Activated CD4-positive, alpha-beta T cell treated with anti-CD3 and anti-CD28 coated beads, Interleukin-2, amount 10 ng/mL, durations not matched to agents 24 days and 14 days (primary cell): ENCODE measurements at places on chromosomes 13 and 19. TPM values are rescaled to one million over a fixed set of nuclear protein-coding genes. Genes with fewer than 3 reads are reported as not detected.

GRCh38 chr13:50224534-50224933 lies 209.3 kb downstream of the KCNRG start:
- H3K27me3 ChIP-seq: peaks cover 38% of the 10 kb centered on the region
- peaks cover 49% of the 10 kb centered on the region for H3K4me1 ChIP-seq
- H3K36me3 ChIP-seq: no peaks in the 10 kb centered on the region
- no peak overlapping the region for H3K4me3 ChIP-seq

DNA sequence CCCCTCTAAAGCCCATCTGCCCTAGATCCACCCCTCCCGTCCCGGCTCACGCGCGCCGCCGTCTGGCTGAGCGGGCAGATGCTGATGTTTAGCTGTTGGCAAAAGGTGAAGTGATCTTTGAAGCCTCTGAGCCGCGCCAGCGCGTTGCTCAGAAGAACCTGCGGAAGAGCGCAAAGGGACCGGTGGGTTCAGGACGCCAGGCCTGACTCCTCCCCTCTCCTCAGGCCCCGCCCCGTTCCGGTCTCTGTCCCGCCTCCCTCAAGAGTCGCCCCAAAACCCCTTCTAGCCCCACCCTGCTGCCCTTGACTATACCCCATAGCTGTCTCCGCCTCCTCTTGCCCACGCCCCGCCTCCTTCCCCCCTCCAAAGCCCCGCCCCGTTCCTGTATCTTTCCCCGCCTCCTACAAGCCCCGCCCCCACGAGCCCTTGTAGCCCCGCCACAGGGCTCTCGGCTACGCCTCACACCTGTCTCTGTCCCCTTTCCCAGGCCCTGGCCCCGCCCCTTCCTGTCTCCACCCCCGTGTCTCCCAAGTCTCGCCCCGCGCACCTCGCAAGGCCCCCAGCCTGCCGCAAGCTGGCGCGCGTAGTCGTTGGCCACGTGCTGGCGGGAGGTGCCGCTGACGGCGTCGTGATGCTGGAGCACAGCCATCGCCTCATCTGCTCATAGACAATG lies 9.5 kb downstream of the MAN2B1 start:
- no peak overlapping the region for H3K27ac ChIP-seq
- no peaks in the 10 kb centered on the region for H3K27me3 ChIP-seq
- no peak overlapping the region for H3K4me3 ChIP-seq
- no peak for DNase-seq

- no peaks in the 10 kb centered on the region for H3K27me3 ChIP-seq
- peaks cover 2% of the 10 kb centered on the region for H3K36me3 ChIP-seq
- peaks cover 17% of the 10 kb centered on the region for H3K4me1 ChIP-seq
These were observed 14.8 kb downstream of the DIAPH3 start for GRCh38 chr13:60148918-60149317.

GRCh38 chr13:51549050-51549449 lies 35.2 kb upstream of the WDFY2 start:
- no peak overlapping the region for H3K27ac ChIP-seq
- peaks cover 6% of the 10 kb centered on the region for H3K4me1 ChIP-seq
- H3K27me3 ChIP-seq: peaks cover 2% of the 10 kb centered on the region

- no peak for DNase-seq
- H3K27me3 ChIP-seq: no peaks in the 10 kb centered on the region
- no peak overlapping the region for H3K27ac ChIP-seq
- no peaks in the 10 kb centered on the region for H3K4me1 ChIP-seq
These were observed 8.8 kb downstream of the RRAS start for GRCh38 chr19:49631014-49631588.

DNA sequence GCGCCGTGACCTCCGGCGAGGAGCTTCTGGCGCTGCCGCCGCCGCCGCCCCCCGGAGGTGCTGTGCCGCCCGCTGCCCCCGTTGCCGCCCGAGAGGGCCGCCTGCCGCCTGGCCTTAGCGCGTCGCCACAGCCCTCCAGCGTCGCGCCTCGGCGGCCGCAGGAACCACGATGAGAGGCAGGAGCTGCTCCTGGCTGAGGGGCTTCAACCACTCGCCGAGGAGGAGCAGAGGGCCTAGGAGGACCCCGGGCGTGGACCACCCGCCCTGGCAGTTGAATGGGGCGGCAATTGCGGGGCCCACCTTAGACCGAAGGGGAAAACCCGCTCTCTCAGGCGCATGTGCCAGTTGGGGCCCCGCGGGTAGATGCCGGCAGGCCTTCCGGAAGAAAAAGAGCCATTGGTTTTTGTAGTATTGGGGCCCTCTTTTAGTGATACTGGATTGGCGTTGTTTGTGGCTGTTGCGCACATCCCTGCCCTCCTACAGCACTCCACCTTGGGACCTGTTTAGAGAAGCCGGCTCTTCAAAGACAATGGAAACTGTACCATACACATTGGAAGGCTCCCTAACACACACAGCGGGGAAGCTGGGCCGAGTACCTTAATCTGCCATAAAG lies 4.8 kb downstream of the PDX1 start:
- peaks cover 12% of the 10 kb centered on the region for H3K4me1 ChIP-seq
- H3K4me3 ChIP-seq: no peak overlapping the region
- peaks cover 82% of the 10 kb centered on the region for H3K27me3 ChIP-seq
- DNase-seq: no peak
- H3K36me3 ChIP-seq: peaks cover 2% of the 10 kb centered on the region
- no peak overlapping the region for H3K27ac ChIP-seq

GRCh38 chr19:31332096-31332495 lies 17.1 kb downstream of the TSHZ3 start:
- H3K27me3 ChIP-seq: peaks cover 21% of the 10 kb centered on the region
- no peak for DNase-seq
- no peaks in the 10 kb centered on the region for H3K36me3 ChIP-seq
- no peak overlapping the region for H3K4me3 ChIP-seq
- no peak overlapping the region for H3K27ac ChIP-seq
- H3K4me1 ChIP-seq: no peaks in the 10 kb centered on the region

- DNase-seq: no peak
- no peaks in the 10 kb centered on the region for H3K36me3 ChIP-seq
- no peak overlapping the region for H3K27ac ChIP-seq
- H3K4me1 ChIP-seq: peaks cover 14% of the 10 kb centered on the region
- H3K27me3 ChIP-seq: no peaks in the 10 kb centered on the region
- no peak overlapping the region for H3K4me3 ChIP-seq
These were observed 64.0 kb downstream of the ATP11A start for GRCh38 chr13:112753833-112754232.

GRCh38 chr19:39645800-39646411 lies 9.8 kb upstream of the LGALS16 start:
- H3K27me3 ChIP-seq: peaks cover 23% of the 10 kb centered on the region
- no peaks in the 10 kb centered on the region for H3K4me1 ChIP-seq
- H3K36me3 ChIP-seq: no peaks in the 10 kb centered on the region
- H3K4me3 ChIP-seq: no peak overlapping the region

DNA sequence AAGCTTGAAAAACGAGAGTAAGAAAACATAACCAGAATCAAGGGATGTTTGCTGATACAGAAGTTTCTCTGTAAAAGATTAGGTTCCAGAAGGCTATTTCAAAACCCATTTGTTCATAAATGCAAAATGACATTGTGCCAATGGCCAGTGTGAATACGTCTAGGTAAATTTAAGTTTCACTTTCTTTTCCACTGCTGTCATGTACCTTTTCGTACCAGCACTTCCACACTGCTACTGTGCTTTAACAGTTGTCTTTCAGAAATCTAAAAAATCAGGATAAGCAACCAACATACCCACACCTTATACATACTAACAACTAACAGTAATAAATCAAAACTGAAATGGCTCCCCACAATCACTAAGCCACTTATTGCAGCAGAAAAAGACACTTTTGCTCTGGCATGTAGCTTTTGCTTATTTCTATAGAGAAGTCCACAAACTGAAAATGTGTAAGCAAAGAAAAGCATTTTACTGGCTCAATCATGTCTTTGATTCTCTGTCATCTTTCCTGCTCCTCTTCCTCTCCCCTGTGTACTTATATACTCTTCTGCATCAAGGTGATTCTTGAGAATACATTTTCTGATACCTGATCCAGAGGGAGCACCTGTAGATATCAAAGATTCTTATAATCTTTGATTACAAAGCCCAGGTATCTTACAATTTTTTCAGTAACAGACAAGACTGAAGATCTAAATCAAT lies 34.3 kb downstream of the ELF1 start:
- peaks cover 14% of the 10 kb centered on the region for H3K36me3 ChIP-seq
- peak overlapping the region; percentile 93 for H3K27ac ChIP-seq
- peak overlapping the region; percentile 86 for H3K4me3 ChIP-seq
- H3K4me1 ChIP-seq: peaks cover 51% of the 10 kb centered on the region
- peak; percentile 74 for DNase-seq

- H3K4me1 ChIP-seq: peaks cover 45% of the 10 kb centered on the region
- H3K27me3 ChIP-seq: no peaks in the 10 kb centered on the region
- peak overlapping the region; percentile 41 for H3K27ac ChIP-seq
- DNase-seq: no peak
- H3K4me3 ChIP-seq: no peak overlapping the region
- peaks cover 53% of the 10 kb centered on the region for H3K36me3 ChIP-seq
These were observed 22.0 kb upstream of the TPT1 start for GRCh38 chr13:45362939-45363338.

The IRS2 gene
- total RNA-seq: 3.2 and 3.5 TPM in 2 replicates

The ZNF486 gene
- 3.4 and 4.4 TPM in 2 replicates for total RNA-seq

The ANGPTL4 gene
- total RNA-seq: 4.0 and 4.1 TPM in 2 replicates

The TPTE2 gene
- total RNA-seq: not detected in 2 replicates
